HS-5 (cell line): ENCODE measurements at places on chromosomes 1 and 21.

GRCh38 chr1:6603238-6603914 lies 707 bp upstream of the KLHL21 start:
- DNase-seq = no peak

- no peak for DNase-seq
Observed at GRCh38 chr1:226964068-226964425, 24.0 kb downstream of the COQ8A start.

DNA sequence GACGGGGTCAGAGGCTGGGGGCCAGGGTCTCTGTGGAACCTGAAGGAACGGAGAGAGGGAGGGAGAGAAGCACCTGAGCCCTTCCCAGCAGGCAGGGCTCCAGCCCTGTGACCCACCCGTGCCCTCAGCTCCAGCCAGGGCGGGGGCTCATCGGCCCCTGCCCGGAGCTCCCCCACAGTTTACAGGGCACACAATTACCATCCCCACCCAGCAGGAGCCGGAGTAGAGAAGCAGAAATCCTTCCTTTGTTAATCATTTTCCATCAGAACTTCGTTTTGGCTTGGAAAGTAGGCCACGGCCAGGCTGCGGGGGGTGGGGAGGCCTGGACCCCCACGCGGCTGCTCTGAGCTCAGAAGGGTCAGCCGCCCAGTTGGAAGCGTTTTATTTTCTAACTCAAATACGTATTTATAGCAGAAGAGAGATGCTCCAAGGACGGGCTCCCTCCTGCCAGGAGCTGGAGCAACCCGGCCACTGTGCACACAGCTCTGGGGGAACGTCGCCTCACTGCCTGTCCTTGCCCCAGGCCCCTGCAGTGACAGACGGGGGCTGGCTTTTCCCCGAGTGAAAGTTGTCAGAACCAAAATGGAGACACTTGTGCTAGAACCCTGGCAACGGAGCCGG lies 42.7 kb upstream of the ADARB1 start:
- no peak for DNase-seq

GRCh38 chr1:225881081-225881958 lies 860 bp downstream of the TMEM63A start:
- no peak for DNase-seq

GRCh38 chr1:25616987-25617624 lies 515 bp downstream of the MAN1C1 start:
- DNase-seq = no peak

DNA sequence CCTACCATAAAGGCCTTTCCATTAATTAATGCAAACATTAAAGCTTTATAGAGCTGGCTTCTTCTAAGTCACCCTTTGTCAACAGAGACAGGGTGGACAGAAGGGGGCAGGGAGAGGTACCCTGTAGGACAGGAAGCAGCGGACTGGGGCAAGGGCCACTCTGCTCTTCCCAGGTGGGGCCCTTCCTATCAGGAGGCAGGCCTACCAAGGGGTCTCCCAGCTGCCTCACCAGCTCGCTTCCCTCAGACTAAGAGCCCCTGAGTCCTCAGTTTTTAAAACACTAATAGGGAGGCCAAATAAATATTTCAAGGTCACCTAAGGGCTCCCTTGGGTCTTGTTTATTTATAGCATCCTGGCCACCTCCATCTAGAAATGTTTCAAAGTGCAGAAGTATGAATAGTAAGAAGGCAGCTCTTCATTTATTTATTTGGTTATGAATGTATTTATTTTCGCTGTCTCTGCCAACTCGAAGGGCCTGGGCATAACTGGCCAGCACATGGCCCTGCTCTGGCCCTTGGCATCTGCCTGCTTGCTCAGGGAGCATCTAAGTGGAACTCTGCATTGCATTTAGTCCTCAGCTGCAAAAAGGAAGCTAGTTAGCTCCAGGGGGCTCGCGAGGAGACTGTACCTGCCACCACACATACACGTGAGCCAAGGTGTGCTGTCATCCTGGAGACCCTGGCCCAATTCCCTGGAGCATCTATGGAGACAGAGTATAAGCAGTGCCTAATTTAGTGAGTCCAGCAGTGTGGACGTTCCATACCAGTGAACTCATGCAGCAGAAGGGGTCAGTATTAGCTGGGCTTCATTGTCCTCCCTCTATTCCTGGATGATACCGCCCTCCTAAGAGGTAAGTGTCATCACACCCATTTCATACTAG lies 395.1 kb upstream of the VAMP3 start:
- DNase-seq = no peak
